ENCODE measurements at places on chromosomes 5 and 9. TPM values are rescaled to one million over a fixed set of nuclear protein-coding genes. Genes with fewer than 3 reads are reported as not detected.

The STC2 gene
- 159 TPM for total RNA-seq

The TLX3 gene
- total RNA-seq, result not detected

The PCDHGC4 gene
- 4.2 TPM for total RNA-seq

The SLC6A7 gene
- total RNA-seq, result not detected

The CXCL14 gene
- 0.26 TPM for total RNA-seq

The ZNF618 gene
- 13.2 TPM for total RNA-seq

The ISCA1 gene
- total RNA-seq, result 20.2 TPM
